MCF 10A (cell line): ENCODE measurements at places on chromosomes 13 and 19.

DNA sequence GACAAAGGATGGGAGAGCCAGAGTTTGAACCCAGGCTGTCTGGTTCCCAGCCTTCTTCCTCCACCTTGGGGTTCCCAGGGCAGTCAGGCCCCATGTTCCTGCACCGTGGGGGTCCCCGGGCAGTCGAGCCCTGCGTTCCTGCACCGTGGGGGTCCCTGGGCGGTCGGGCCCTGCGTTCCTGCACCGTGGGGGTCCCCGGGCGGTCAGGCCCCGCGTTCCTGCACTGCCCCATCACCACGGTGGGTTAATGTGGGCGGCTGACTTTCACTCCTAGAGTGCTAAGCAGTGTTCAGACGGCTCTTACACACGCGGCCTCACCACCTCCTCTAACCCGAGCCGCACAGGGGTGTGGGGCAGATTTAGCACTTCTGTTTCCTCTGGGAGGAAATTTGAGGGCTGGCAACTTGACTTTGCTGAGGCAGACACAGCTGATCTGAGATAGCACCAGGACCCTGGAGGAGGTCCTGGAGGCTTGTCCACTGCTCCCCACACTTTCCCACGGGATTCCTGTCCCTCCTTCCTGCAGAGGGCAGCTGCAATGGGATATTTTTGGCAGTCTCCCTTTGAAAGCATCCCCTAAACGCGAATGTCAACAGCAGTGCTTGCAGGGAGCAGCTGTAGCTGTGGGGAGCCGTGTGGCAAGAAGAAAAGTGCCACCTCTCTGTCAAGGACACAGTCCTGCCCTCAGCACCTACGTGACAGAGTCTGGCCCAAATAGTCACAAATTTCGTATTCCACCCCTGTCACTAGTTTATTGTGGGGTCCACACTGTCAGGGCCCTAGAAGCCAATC lies 239.4 kb downstream of the TEX29 start:
- no peak for DNase-seq

DNA sequence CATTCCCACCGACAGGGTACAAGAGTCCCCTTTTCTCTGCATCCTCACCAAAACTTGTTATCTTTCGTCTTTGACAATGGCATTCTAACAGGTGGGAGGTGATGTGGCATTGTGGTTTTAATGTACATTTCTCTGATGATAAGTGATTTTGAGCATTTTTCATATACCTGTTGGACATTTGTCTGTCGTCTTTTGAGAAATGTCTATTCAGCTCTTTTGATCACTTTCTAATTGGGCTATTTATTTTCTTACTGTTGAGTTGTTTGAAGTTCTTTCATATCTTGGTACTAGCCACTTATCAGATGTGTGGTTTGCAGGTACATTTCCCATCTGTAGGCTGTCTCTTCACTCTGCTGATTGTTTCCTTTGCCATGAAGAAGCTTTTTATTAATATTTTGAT lies 219.0 kb upstream of the SOX1 start:
- no peak for DNase-seq

GRCh38 chr13:20717581-20718542 lies 14.4 kb downstream of the IL17D start:
- DNase-seq = no peak

DNA sequence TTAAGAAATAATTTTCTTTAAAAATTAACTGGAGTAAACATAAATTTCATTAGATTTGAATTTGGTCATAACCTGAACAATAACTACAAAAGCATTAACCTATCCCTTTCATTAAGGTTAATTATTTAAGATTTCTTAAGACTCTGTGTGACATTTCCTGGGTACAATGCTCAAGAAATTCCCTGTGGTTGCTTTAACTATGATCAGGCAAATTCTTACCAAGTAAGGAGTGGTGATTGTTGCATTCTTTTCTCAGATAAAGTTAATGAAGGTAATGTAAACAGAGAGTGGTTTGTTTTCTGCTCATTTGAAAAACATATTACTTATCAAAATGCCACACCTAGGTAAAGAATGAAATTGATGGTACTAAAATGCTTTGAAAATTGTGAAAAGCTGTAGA lies 114.8 kb upstream of the MIR17HG start:
- no peak for DNase-seq

GRCh38 chr19:43305642-43306041 lies 36.3 kb upstream of the PSG9 start:
- peak; percentile 20 for DNase-seq

DNA sequence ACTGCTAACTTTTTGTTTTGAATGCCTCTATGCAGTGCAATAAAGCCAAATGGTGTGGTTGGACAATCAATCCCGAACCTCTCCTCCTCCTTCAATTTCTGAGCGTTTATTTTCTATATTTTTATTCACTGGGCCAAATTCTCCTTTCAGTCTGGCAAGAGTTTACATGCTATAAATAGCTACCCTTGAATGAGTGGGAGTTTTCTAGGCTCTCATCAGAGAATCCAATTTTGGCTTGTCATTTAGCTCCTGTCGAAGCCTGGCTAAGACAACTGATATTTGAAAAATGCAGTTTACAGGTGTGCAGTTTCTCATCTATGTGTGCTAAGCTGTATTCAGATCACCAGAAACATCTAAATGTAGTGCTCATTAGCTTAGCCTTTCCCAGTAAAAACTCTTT lies 61.8 kb downstream of the OLFM4 start:
- no peak for DNase-seq

DNA sequence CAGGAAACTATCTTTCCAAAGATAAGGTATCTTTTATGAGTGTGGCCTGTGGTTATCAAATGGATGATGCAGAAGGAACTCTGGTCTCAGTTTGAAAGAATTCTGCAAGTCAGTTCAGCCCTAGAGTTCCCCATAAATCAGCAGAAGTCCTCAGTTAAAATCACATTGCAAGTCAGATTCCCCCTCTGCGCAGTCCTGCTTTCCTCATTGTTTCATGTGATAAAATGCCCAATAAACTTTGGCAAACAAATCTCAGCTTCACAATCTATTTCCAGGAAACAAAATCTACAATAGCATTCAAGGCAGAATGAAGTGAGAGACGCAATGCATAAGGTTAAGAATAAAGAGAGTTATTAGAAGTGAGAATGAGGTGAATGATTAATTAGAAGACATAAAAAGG lies 216.3 kb upstream of the KLHL1 start:
- no peak for DNase-seq

- DNase-seq = no peak
These were observed 83.0 kb downstream of the NUFIP1 start for GRCh38 chr13:44906230-44906629.

DNA sequence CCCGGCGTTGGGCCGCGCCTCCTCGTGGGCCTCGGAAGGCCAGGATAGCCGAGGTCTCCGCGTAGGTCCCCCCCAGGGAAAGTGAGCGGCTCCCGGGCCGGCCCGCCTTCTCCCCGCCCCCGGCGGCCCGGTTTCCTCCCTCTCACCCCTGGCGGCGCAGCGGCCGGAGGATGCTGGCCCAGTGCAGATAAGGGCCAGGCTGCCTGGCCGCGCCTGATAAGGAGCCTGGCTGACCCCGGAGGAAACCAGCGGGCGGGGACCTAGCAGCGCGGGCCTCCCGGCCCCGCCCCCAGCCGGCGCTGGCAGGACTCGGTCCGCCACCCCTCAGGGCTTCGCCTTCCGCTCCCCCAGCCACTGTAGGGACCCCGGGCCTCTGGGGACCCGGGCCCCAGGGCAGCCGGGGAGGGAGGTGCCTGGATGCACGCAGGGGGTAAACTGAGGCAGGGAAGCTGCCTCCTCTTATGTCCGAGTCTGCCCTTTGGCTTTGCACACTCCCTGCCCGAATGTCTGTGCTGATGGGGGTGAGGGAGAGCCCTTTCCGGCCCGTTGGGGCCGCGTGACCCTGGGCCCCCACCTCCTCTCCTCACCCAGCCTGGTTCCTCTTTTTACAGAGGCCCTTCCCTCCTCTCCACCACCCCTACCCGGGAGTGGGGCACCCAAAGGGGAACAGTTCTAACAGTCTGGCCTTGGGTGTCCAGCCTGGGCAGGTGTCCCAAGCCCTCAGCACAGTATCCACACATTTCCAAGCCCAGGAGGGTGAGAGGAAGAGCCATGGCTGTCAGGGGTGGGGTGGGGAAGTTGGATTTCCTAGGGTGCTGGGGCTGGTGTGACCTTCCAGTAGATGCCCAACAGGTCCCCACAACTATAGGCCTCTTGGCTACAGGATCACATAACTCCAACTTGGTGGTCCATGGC lies at the start of gene LYL1:
LYL1 (minus strand) TSS at position 193 of the 915 bp plus-strand sequence. CDS start 1,687 bp downstream, outside the sequence.
- DNase-seq = no peak

GRCh38 chr13:81713201-81713600 lies 1372.3 kb upstream of the SPRY2 start:
- DNase-seq = no peak

- DNase-seq = peak; percentile 27
These were observed 5.0 kb upstream of the PDS5B start for GRCh38 chr13:32581177-32581786.

DNA sequence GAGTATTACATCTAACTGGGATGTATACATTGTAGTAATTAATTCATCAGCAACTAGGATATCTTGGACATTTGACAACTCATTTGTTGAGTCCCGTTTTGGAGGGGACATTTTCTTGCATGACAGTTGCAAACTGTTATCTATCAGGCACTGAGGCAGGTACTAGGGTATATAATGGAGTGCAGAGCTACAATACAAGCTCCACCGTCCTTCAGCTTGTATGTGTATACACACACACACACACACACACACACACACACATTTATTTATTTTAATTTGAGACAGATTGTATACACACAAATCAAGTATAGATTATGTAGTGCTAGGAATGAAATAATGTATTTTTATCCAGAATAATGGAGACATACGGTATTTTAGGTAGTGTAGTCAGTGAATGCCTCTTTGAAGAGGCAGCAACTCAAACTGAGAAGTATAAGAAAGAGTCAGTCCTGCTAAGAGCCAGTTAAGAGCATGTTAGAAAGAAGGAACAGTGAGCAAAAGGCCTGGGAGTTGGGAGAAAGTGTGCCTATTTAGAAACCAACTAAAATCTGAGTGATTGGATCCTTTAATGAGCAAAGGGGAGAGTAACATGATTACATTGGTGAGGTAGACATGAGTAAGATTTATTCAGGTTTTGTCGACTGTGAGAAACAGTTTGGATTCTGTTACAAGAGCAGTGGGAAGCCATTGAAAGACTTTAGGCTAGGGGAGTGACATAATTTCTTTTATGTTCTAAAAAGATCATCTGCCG lies 74.5 kb downstream of the NBEA start:
- DNase-seq = no peak

DNA sequence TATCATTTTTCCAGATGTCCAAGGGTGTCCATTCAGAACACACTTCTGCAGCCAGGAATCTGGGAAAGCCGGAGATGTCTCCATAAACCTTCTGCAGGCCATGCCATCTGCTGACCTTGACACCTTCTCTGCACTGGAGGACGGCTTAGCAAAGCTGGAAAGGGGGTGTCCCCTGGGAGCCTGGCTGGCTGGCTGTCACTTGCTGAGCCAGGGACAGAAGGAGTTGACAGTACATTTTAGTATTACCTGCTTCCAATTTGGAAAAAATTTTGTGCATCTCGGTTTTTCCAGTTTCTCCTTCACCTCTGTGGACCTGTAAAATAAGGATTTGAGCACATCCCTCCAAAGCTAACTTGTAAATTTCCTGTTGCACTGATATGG lies 8.1 kb upstream of the CHST8 start:
- DNase-seq = no peak

- DNase-seq = peak; percentile 4
These were observed 62.7 kb upstream of the CSNK1A1L start for GRCh38 chr13:37168151-37168550.

GRCh38 chr19:54133312-54133956 lies 4.1 kb upstream of the CNOT3 start:
- DNase-seq = peak; percentile 56

DNA sequence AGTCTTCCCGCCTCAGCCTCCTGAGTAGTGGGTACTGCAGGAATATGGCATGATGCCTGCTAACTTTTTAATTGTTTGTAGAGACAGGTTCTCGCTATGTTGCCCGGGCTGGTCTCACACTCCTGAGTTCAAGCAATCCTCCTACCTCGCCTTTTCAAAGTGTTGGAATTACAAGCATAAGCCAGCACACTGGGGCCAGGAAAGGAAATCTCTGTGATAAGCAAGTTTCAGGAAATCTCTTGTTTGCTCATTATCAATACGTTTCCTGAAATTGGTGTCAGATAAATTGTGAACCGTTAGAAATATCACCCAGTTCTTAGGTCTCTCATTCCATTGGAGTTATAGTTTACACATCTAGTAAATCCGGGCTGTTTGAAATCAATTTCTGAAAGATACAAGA lies 14.2 kb downstream of the WBP4 start:
- no peak for DNase-seq

GRCh38 chr19:55418185-55418584 lies 10.6 kb upstream of the UBE2S start:
- DNase-seq = peak; percentile 86

- DNase-seq = no peak
These were observed 367.2 kb downstream of the DNAJC15 start for GRCh38 chr13:43390619-43391018.

- DNase-seq = no peak
These were observed 1.6 kb downstream of the JAK3 start for GRCh38 chr19:17846146-17846545.

DNA sequence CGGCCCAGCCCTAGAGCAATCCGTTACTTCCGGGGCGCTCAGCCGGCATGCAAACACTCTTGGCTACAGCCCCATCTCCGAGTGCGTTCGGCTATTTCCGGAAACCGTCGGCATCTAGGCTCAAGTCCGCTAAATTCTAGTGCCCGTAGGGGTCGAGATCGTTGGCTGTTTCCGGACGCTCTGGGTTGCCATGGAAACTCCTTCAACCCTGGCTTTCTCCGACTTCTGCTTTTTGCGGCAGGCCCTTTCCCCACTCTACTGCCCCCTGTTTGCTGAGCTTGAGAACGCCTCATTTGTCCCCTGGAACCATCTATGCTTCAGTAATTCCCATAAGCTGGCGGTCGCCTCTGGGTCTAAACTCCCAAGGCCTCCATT lies 534 bp upstream of the PIK3R2 start:
- DNase-seq = peak; percentile 97

DNA sequence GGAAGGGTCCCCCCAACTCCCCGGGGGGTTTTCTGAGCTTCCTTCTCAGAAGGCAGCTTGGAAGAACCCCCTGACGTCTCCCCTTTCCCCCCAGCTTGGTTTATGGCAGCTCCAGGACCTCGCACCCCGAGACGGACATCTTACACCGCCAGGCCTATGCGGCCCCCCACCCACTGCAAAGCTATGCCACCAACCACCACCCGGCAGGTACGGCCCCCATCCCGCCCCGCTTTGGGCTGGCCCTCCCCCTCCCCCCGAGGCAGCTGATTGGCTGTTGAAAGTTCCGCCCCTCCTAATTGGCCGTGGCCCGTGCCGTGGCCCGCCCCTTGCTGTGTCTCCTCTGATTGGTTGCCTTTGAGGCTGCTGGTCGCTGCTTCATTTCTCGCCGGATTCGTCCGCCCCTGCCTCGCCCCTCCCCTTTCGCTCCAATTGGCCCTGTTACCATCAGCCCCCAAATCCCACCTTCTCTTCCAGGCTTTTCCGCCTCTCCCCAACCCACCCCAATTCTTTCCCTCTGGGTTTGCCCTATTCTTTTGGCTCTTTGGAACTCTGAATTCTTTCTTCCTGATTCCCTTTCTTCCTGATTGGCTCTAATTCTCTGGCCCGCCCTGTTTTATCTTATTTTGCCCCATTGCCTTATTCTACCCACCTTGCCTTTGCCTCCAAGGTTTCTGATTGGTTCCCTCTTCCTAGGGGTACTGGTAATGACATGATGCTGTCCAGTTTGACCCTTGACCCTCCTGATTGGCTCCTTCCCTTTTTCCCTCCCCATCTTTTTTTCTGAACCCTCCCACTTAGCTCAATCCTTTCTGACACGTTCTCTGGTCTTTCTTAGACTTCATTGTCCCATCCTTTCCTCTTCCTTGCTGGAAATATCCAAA lies 2.5 kb downstream of the PRR12 start:
- DNase-seq = peak; percentile 95
